ENCODE measurements at places on chromosomes 1 and 21. TPM values are rescaled to one million over a fixed set of nuclear protein-coding genes. Genes with fewer than 3 reads are reported as not detected.

The CCDC24 gene
- total RNA-seq: 3.6 TPM

The DAB1 gene
- not detected for total RNA-seq

GRCh38 chr1:236416165-236416564 lies 22.1 kb downstream of the EDARADD start:
- DNase-seq: no peak

GRCh38 chr1:207649865-207650580 lies 5.1 kb downstream of the CR1L start:
- DNase-seq: no peak

DNA sequence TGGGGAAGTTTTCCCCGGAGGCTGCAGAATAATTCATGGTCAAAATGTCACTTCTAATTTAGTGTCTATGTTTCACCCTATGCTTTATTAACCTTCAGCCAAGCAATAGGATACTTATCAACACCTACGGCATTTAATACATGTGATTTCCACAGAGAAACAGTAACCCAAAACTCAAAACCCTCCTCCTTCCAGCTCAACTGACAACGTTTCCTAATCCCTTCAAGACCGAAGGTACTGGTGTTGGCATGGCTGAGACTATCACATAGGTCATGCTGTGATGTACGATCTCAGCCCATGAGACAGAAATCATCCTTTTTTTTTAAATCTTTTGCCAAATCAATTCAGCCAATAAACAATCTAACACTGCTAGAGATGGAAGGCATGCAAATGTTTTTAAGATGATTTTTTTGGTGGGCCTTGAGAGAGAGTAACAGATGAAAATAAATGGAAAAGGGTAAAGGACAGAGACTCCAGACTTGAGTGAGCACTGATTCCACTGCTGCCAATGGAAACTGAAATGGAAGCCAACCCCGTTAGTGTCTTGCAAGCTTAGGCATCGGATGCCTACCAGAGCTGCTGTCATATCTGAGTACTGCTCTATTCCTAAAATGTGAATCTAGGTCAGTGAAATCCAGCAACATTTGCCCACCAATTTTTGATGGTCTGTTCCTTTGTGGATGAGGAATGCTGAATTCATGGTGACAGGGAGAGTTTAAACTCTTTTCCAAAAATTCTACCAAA lies 63.4 kb upstream of the BCL10 start:
- no peak for DNase-seq

The SSX2IP gene
- 46.9 TPM for total RNA-seq

GRCh38 chr1:198829944-198830343 lies 191.1 kb downstream of the PTPRC start:
- no peak for DNase-seq

DNA sequence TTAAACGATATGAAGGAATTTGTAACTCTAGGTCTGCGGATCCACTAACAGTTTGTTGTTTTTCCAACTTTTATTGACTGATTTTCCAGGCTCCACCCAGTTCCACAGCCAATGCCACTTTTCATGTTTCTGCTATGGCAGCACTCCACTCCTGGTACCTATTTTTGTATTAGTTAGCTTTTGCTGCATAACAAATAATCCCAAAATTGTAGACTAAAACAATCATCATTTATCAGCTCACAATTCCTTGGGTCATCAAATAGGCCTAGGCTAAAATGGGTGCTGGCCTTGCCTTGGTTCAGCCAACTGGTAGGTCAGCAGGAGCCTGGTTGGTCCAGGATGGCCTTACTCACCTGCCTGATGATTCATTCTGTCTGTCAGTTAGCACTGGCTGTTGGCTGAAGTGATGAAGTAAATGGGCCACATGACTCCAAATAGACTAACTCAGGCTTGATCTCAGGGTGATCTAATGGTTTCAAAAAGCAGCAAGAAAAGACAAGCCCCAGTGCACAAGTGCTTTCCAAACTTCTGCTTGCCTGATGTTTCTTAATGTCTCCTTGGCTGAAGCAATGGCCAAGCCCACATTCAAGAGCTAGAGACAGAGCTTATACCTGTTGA lies 3.2 kb upstream of the C8B start:
- no peak for DNase-seq

All from Daoy (cell line).